Activated T-helper 17 cell treated with anti-CD3 and anti-CD28 coated beads, Interleukin-2, amount 50 U/mL, for 72 hours (primary cell): ENCODE measurements at places on chromosomes 6 and 20.

DNA sequence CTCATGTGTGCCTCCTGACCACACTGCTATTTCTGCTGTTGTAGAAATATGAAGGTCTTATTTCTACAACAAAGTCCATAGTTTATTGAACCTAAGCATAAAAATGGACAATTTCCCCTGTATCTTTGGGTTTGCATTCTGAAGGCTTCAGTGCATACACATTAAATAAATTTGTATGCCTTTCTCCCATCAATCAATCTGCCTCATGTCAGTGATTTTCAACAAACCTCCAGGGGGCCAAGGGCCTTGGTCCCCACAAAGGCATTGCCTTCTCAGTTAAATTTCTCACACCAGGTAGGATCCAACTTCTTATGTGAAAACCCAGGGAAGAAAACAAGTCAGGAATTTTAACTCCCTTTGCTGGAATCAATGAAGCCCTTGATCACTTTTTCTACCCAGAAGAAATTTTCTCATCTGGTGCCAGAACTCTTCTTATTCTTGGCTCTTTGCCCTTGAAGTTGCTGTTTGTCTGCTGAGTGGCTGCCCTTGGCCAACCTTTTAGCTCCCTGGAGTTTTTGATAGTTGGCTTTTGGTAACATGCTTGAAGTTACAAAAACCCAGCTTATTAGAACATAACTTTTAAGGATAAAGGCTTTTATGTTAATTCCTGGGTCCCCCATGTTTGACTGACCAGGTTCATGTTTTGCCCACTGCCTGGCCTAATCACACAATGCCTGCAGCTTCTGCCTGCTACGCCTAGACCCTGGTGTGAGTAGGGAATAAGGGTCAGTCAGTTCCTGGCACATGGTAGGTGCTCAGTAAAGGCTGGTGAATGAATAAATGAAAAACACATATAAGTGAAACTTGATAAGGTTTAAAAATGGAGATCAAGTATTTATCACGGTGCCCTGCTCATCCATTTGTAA lies 37.0 kb downstream of the SHLD1 start:
- H3K36me3 ChIP-seq = peaks cover 30% of the 10 kb centered on the region
- H3K4me3 ChIP-seq = no peak overlapping the region
- H3K4me1 ChIP-seq = no peaks in the 10 kb centered on the region
- H3K27me3 ChIP-seq = no peaks in the 10 kb centered on the region
- no peak for ATAC-seq
- H3K27ac ChIP-seq = peak overlapping the region; percentile 56

DNA sequence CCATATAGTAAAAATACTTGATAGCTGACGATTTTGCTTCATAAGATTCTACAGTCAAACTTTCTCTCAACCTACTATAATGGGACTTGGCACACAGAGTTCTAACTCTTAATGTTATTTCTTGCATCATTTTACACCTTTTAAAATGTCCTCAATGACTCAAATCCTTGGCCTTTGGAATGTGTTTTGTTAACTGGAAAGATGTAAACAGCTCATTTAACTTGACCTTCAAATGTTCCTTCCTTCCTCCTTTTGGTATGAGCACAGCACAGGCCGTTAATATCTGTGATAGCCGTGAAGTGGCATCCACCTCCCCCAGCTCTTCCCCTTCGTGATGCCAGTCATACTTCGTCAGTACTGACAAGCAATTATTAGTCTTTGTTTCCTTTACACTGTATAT lies 972.0 kb upstream of the CITED2 start:
- no peaks in the 10 kb centered on the region for H3K36me3 ChIP-seq
- H3K27me3 ChIP-seq = peaks cover 8% of the 10 kb centered on the region
- no peaks in the 10 kb centered on the region for H3K4me1 ChIP-seq
- H3K4me3 ChIP-seq = no peak overlapping the region
- no peak for ATAC-seq

DNA sequence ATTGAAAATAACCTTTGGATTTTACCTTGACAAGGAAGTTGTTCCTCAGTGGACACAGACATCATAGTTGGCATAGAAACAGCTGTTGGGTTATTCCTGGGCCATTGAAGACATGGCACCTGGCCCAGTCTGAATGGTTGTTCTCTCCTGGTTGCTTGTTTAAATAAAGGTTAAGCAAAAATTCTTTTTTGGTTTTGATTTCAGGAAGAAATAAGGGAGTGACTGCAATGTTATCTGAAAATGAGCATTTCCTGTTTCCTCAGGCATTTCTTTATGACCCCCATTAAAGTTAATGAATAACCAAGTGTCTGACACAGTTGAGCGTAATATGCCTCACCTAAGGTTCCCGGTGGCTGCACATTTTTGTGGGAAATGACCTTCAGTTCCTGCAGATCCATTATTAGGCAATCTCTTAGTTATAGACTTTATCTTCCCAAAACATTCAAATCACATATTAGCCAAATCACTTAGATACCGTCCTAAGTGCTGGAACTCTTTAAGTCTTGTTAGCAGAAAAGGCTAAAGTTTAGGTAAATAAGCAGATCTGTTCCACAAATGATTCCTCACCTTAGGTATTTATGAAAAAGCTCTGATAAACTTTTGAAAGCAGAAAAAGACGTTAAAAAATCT lies 648.7 kb upstream of the FLRT3 start:
- H3K4me1 ChIP-seq = no peaks in the 10 kb centered on the region
- ATAC-seq = no peak
- H3K27ac ChIP-seq = no peak overlapping the region

- ATAC-seq = no peak
- peaks cover 57% of the 10 kb centered on the region for H3K4me1 ChIP-seq
- peak overlapping the region; percentile 85 for H3K27ac ChIP-seq
- peak overlapping the region; percentile 90 for H3K4me3 ChIP-seq
- H3K27me3 ChIP-seq = no peaks in the 10 kb centered on the region
These were observed 55.2 kb upstream of the TAGAP start for GRCh38 chr6:159099961-159100360.

- H3K36me3 ChIP-seq = no peaks in the 10 kb centered on the region
- H3K27me3 ChIP-seq = peaks cover 32% of the 10 kb centered on the region
- H3K4me1 ChIP-seq = no peaks in the 10 kb centered on the region
These were observed 6.8 kb upstream of the SULF2 start for GRCh38 chr20:47792021-47792618.

- peak; percentile 14 for ATAC-seq
- H3K36me3 ChIP-seq = no peaks in the 10 kb centered on the region
- H3K4me1 ChIP-seq = no peaks in the 10 kb centered on the region
- H3K27ac ChIP-seq = no peak overlapping the region
- H3K27me3 ChIP-seq = peaks cover 44% of the 10 kb centered on the region
These were observed 520 bp downstream of the SLC24A3 start for GRCh38 chr20:19212821-19213502.

- H3K4me3 ChIP-seq = no peak overlapping the region
- H3K4me1 ChIP-seq = no peaks in the 10 kb centered on the region
- no peaks in the 10 kb centered on the region for H3K27me3 ChIP-seq
- H3K27ac ChIP-seq = no peak overlapping the region
- H3K36me3 ChIP-seq = no peaks in the 10 kb centered on the region
- no peak for ATAC-seq
These were observed 312.3 kb downstream of the KIF16B start for GRCh38 chr20:16260911-16261310.

DNA sequence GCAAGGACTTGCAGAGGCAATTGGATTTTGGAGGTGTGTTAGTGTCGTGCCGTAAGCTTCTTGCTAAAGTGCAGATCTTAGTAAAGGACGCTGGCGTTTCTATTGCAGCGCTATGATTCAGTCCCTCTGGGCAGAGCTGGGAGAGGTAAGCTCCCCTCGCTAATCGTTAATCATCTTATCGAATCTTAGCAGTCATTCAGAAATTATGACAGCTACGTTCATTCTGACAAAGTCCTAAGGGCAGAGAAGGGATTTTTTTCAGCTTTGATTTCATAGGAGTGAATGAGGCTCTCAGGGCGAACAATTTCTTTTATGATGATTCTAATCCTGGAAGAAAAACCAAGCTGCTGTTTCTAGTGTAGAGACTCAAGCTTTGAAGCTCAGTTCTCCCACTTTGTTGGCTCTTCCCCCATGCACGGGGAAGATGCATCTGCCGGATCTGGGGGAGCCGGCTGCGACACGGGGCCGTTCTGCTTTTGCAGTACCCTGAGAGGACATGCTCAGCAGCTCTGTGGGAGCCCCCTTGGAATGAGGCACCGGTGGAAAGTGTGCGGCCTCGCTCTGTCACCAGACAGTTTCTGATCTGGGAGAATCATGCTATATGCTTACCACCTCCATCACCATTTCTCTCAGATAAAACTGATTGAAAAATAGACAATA lies 79.1 kb upstream of the SLC22A23 start:
- peaks cover 21% of the 10 kb centered on the region for H3K27me3 ChIP-seq
- H3K4me3 ChIP-seq = no peak overlapping the region
- H3K36me3 ChIP-seq = no peaks in the 10 kb centered on the region
- no peak for ATAC-seq

DNA sequence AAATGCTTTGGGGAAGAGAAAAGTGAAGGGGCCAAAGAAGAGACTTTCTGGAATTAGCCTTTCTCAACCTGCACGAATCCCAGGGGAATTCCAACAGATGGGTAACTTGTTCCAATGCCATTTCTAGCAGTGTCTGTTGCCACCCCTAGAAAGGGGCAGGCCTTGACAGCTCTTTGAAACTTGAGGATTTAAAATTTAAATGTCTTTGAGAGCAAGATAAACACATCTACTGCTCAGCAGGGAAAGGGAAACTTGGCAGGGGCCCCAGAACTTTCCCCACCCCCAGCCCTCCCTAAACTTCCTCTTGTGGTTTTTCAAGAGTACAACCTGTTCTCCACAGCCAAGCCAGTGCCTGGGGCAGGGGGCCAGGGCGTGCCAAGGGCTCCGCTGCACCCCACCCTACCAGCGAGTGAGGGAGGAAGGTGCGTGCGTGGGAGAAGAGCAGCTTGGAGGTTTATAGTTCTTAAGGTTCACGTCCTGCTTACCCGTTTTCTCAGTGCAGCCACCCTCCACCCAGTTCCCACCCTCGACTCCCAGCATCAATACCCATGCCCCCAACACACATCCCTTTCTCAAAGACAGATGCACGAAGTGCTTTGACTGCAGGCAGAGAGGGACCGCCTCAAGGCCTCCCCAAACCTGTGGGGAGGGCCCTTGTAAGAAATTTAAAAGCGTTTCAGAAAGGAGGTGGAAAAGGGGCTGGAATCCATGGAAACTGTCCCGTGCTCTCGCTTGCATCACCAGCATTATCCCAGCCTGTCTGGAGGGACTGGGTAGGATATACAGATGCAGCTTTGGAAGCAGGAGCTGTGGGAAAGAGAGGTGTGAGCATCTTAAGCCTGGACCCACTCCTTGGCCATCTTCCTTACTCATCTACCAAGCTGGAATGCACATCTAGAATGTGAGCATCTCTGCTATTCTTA lies 4.5 kb upstream of the TAF8 start:
- peak overlapping the region; percentile 97 for H3K4me3 ChIP-seq
- peak; percentile 11 for ATAC-seq
- H3K27me3 ChIP-seq = no peaks in the 10 kb centered on the region
- peaks cover 74% of the 10 kb centered on the region for H3K36me3 ChIP-seq
- peaks cover 48% of the 10 kb centered on the region for H3K4me1 ChIP-seq

GRCh38 chr6:165506657-165507056 lies 156.4 kb downstream of the PDE10A start:
- H3K27ac ChIP-seq = no peak overlapping the region
- H3K4me3 ChIP-seq = no peak overlapping the region
- no peaks in the 10 kb centered on the region for H3K36me3 ChIP-seq
- no peak for ATAC-seq

GRCh38 chr20:59661153-59661552 lies 56.8 kb downstream of the PHACTR3 start:
- H3K27me3 ChIP-seq = peaks cover 18% of the 10 kb centered on the region
- no peak overlapping the region for H3K4me3 ChIP-seq
- no peak overlapping the region for H3K27ac ChIP-seq
- ATAC-seq = no peak

GRCh38 chr20:35226884-35227681 lies 593 bp downstream of the MMP24 start:
- H3K4me1 ChIP-seq = peaks cover 6% of the 10 kb centered on the region
- ATAC-seq = peak; percentile 68
- peaks cover 27% of the 10 kb centered on the region for H3K27me3 ChIP-seq
- H3K36me3 ChIP-seq = peaks cover 30% of the 10 kb centered on the region

GRCh38 chr20:59412875-59413284 lies 112.5 kb downstream of the EDN3 start:
- no peaks in the 10 kb centered on the region for H3K4me1 ChIP-seq
- no peak overlapping the region for H3K27ac ChIP-seq
- no peak for ATAC-seq

DNA sequence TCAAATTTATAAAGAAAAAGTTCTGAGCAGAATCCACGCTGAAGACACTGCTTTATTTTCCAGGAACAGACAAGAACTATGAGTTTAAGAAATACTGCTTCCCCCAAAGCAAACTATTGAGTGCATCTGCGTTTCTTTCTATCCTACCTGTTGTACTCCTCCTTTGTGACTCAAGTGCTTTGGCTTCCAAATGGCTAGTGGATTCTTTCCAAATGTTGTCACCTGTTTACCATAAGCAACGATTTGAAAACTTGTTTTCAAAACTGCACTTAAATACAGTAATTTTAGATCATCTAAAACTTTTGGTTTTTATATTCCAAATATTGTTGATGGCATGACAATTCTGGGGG lies 9.5 kb downstream of the PXDC1 start:
- H3K4me3 ChIP-seq = peak overlapping the region; percentile 82
- no peaks in the 10 kb centered on the region for H3K27me3 ChIP-seq
- ATAC-seq = no peak
- H3K27ac ChIP-seq = peak overlapping the region; percentile 83
- H3K36me3 ChIP-seq = peaks cover 12% of the 10 kb centered on the region

GRCh38 chr6:104214901-104215300 lies 644.8 kb downstream of the HACE1 start:
- H3K36me3 ChIP-seq = no peaks in the 10 kb centered on the region
- H3K4me1 ChIP-seq = no peaks in the 10 kb centered on the region
- no peaks in the 10 kb centered on the region for H3K27me3 ChIP-seq

- H3K4me1 ChIP-seq = no peaks in the 10 kb centered on the region
- H3K27me3 ChIP-seq = peaks cover 48% of the 10 kb centered on the region
- H3K4me3 ChIP-seq = no peak overlapping the region
- no peaks in the 10 kb centered on the region for H3K36me3 ChIP-seq
These were observed 20.2 kb upstream of the NR2E1 start for GRCh38 chr6:108145639-108146038.

GRCh38 chr6:6825193-6825784 lies 236.8 kb downstream of the LY86 start:
- no peak for ATAC-seq
- H3K36me3 ChIP-seq = no peaks in the 10 kb centered on the region
- H3K27me3 ChIP-seq = peaks cover 29% of the 10 kb centered on the region
- no peak overlapping the region for H3K27ac ChIP-seq
- H3K4me1 ChIP-seq = no peaks in the 10 kb centered on the region

DNA sequence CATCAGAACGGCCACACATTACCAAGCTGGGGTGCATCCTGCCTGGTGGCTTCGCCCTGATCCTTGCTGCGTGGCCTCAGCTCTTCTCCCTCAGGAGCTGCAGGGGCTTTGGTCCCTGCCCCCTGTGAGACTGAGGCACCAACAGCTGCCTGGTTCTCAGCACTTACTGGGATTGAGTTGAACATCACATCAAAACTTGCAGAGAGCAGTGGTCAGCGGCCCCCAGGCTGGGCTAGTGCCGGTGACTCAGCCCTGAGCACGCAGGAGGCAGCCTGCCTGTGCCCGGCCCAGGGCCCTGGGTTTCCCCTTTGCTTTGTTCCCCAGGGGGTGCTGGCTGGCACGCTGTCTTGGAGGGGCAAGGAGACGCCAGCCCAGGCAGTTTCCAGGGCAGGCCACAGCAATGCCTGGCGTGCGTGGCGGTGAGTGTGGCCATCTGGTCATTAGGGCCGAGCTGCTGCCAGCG lies 63.3 kb downstream of the DLL1 start:
- no peaks in the 10 kb centered on the region for H3K27me3 ChIP-seq
- no peak overlapping the region for H3K27ac ChIP-seq
- no peaks in the 10 kb centered on the region for H3K36me3 ChIP-seq
- no peaks in the 10 kb centered on the region for H3K4me1 ChIP-seq
- no peak overlapping the region for H3K4me3 ChIP-seq
